ENCODE measurements at places on chromosomes 3 and 15.

GRCh38 chr15:68910816-68911215 lies 19.5 kb upstream of the SPESP1 start:
- no peak for DNase-seq

- DNase-seq: peak; percentile 15
Observed at GRCh38 chr15:75508840-75509532, 57.5 kb upstream of the SIN3A start.

- no peak for DNase-seq
Observed at GRCh38 chr15:63042877-63043334, 359 bp downstream of the TPM1 start.

DNA sequence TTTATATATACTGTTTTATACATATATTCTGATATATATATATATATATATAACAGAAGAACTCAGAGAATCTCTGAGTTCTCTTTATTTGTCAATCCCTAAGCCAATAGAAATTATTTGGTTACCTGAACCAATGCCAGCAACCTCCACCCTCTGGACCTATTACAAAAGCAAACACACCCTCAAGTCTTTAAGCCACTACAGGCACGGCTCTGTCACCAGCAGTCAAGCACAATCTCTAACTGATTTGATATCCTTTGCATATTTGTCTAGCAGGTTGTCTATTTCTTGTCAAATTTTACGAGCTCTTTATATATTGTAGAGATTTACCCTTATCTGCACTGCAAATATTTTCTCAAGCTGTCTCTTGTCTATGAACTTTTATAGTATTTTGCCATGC lies 66.6 kb upstream of the TOPAZ1 start:
- DNase-seq: no peak

DNA sequence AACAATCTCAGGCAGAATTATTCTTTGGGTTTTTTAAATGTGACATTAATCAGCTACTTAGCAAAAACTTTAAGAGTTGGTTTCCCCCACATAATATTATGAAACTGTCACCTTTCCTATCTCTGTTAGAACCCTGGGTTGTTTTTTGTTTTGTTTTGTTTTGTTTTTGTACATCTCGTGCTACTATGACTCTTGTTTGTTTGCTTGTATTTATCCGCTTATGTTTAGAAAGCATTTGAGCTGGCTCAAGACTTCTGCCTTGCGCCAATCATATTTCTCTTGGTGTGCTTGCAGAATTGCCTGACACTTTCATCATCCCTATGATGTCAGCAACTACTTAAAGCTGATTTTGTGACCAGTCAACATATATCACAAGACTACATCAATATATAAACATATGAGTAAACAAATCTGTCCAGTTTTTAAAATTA lies 116.9 kb downstream of the DCLK3 start:
- no peak for DNase-seq

All from activated CD4-positive, alpha-beta T cell treated with anti-CD3 and anti-CD28 coated beads for 24 hours (primary cell).